ENCODE measurements at places on chromosomes 13 and 19.

DNA sequence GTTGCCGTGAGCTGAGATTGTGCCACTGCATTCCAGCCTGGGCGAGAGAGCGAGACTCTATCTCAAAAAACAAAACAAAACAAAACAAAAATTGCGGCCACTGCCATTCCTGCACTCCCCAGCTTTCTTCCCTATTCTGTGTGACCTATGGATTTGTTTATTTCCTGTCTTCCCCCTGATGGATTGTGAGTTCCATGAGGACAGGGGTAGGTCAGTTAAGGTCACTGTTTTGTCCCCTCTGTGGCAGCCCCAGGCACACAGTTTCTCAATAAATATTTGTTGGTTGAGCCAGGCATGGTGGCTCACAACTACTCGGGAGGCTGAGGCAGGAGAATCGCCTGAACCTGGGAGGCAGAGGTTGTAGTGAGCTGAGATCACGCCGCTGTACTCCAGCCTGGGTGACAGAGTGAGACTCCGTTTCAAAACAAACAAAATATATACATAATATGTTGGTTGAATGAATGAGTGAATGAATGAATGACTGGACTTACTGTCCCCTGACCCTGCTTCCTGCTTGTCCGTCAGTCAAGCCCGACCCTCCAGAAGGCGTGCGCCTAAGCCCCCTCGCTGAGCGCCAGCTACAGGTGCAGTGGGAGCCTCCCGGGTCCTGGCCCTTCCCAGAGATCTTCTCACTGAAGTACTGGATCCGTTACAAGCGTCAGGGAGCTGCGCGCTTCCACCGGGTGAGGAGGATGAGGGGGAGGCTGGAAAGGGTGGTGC is 5.0 kb downstream of the EBI3 start:
- no peak for DNase-seq

DNA sequence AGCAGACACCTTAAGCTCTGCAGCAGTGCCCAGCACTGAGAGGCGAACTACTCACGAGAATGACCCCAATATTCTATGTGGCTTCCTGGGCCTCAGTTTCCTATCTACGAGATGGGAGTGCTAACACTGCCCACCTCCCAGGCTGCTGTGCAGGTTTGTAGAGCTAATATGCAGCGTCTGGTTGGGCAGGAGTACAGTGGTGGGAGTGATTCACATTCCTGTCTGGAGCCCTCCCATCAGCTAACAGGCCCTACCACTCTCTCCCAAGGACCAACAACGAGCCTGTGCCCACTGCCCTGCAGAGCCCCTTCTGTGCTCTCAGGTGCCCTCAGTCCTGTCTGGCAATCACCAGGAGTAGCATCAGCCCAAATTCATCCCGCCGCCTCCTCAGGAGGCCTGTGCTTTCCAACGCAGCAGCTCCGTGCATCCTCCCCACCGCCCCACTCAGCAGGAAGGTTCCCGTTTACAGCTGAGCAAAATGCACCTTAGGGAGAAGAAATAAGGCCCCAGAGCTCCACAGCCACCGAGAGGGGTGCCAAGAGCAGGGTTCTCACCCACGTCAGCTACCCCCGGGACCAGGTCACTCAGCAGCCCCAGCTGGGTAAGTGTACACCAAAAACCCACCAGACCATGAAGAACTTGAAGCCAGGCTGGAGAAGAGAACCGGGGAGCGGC is 6.6 kb downstream of the AKT2 start:
- no peak for DNase-seq

GRCh38 chr13:79631051-79631659 is 150.2 kb downstream of the NDFIP2 start:
- DNase-seq = no peak

- DNase-seq = peak; percentile 10
Observed at GRCh38 chr19:37902668-37903067, 3.7 kb downstream of the WDR87 start.

GRCh38 chr19:6718741-6719539 is 1.5 kb downstream of the C3 start:
- no peak for DNase-seq

DNA sequence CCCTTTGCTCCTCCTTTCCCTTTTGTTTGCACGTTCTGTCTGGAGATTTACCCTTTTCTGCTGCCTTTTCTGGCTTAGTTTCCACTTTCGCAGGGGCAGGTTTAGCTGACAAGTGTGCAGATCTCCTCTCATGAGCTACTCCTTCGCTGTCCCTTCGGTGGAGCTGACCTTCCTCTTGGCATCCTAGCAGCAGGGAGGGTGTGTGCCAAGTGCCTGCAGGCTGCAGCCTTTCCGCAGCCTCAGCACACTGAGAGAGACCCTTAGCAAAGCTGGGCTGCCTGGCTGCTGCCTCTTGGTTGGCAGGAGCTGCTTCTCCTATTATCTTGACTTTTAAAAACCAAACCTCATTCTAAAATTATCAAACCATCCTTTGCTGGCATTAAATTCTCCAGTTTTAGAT is 132.5 kb downstream of the DNAJC3 start:
- DNase-seq = no peak

- DNase-seq = no peak
Observed at GRCh38 chr13:112806739-112807652, 117.2 kb downstream of the ATP11A start.

DNA sequence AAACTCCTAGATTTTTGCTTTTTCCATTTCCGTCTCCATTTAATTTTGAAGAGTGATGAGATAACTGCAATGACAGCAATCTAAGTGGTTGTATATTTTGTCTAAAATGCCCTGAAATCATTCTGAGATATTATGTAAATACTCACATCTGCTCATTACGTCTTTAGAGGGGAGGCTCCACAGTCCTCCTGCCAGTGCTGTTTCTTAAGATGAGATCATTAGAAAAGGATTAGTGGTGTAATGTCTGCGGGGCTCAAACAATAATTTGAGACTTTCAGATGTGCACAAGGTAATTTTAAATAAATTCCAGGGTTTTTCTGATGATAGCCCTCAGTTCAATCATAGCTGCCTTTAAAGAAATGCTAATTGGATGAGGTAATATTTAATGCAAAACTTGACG is 437.9 kb downstream of the FOXO1 start:
- DNase-seq = no peak

DNA sequence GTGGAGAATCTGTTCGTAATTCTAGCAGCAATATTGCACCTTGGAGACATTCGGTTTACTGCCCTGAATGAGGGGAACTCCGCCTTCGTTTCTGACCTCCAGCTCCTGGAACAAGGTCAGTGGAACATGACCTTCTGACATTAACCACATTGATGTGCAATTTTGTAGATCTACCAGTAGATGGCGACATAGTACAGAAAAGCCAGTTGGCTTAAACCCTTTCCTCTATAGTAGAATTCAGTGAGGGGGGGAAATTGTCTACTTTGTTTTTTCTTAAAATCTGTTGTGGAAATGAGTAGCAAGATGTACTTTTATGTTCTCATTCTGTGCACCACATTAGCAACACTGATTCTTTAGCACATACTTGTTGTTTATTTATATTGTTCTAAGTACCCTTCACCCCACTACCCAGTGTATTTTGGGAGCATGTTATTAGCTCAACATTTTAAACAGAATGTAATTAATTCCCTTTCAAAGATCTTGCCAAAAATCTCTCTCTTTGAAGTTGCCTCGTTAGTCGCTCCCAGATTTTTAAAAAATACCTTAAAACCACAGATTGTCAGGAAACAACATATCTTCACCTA is 332.2 kb downstream of the MYO16 start:
- DNase-seq = peak; percentile 5

DNA sequence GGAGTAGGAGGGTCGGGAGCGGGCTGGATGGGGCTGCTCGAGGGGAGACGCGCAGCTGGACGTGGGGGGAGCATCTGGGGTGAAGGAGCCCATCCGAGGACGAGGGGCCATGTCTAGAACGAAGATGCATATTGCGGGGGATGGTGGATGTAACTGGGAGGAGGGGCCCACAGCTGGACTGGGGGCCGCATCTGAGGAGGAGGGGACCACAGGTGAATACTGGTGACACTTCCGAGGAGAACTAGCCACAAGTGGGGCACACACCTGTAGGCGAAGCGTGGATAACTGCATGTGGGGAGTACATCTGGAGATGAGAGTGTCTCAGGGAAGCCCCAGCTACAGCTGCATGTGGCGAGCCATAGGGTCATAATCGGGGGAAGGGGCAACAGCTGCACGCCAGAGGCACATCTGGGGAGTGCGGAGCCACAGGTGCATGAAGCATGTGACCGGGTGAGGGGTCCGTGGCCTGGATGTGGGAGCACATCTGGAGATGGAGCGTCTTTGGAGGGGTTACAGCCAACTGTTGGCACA is 402 bp downstream of the ZSWIM9 start:
- no peak for DNase-seq

DNA sequence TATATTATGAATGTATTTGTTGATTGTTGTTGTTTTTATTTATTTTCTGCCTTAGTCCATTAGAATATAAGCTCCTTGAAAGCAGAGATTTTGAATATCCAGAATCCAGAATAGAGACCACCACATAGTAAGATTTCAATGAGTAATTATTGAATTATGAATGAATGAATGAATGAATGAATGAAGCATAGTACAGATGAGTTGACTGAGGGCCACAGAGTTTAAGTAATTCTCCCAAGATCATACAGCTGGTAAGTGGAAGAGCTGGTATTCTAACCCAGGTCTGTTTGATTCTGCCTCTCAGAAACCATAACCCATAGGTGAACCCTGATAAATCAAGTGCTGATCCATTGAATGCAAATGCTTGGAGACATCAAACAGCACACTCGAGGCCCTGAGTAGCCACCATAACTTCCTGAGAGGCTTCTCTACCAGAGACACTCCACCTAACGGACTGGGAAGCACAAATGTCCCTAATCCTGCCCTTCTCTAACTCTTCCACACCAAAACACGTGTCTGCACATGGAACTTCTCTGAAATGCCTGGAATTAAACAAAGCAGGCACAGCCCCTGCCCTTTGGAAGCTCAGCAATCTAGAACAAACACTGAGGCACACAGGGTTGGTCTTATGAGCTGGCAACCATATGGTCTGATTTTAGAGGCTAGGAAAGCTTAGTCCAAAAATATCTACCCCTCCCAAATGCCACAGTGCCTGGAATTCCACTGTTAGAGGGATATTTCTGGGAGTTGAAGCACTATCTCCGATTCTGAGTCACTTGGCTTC is 190.1 kb downstream of the FOXO1 start:
- no peak for DNase-seq

DNA sequence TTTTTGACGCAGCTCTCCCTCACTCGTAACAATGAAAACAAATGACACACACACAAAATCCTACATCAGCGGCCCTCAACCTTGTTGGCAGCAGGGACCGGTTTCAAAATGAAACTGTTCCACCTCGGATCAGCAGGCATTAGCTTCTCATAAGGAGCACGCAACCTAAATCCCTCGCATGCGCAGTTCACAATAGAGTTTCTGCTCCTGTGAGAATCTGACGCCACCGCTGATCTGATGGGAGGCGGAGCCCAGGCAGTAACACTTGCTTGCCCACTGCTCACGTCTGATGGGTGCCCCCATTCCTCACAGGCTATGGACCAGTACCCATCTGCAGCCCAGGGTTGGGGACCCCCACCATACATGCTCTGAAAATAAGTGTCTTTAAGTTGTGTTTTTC is 43.4 kb downstream of the DHRS12 start:
- no peak for DNase-seq

GRCh38 chr19:3665681-3666544 is 34.4 kb downstream of the PIP5K1C start:
- no peak for DNase-seq

GRCh38 chr13:50993934-50994333 is 84.3 kb downstream of the RNASEH2B start:
- DNase-seq = no peak

DNA sequence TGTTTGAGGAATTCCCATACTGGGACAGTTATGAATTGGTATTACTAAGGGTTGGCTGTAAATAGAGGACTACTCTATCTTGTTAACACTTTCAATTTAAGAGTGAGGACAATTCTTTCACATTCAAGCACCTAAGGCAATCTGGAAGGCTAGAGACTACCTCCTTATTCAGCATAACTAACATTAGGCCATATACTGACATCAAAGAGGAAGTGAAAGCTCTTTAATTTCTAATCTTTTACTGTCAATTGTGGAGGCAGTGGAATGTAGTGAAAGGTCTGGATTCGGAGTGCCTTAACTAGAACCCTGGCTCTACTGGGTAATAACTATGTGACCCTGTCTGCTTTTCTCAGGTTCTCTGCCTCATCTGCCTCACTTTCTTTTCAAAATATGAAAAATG is 134.0 kb downstream of the UFM1 start:
- DNase-seq = no peak

- DNase-seq = no peak
Observed at GRCh38 chr19:13425151-13425550, 81.1 kb downstream of the CACNA1A start.

GRCh38 chr19:17579661-17580244 is 24.3 kb downstream of the COLGALT1 start:
- no peak for DNase-seq

DNA sequence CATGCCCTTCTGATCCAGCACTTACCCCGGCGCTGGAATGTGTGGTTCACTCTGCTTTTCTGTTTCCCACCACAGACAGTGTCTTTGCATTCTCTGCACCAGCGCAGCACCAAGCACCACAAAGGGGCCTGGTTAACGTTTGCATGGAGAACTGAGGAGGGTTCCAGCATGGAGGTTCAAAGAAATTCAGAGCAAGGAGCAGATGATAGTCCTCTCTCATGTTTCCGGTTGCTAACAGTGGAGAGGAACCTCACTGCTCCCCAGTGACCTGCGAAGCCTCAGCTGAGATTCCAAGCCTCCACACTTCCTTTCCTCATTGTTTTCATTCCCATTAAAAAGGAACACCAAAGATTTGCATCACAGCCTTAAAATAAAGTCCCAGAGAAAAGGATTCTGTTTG is 99.7 kb downstream of the STARD13 start:
- DNase-seq = no peak

DNA sequence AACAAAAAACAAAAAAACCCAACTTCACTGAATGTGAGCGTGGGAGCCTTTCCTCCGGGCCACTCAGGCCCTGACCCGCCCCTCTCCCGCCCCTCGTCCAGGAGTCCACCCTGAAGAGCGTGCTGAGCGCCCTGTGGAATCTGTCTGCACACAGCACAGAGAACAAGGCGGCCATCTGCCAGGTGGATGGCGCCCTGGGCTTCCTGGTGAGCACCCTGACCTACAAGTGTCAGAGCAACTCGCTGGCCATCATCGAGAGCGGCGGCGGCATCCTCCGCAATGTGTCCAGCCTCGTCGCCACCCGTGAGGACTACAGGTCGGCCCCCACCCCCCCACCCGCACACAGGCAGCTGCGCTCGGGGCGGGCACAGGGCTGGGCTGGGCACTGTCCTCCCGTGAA is 11.9 kb downstream of the APC2 start:
- no peak for DNase-seq

GRCh38 chr13:25178070-25178469 is 6.0 kb upstream of the AMER2 start:
- DNase-seq = no peak

- DNase-seq = no peak
Observed at GRCh38 chr19:46542428-46543230, 47.0 kb upstream of the PNMA8B start.

GRCh38 chr13:26855071-26855470 is 94.5 kb upstream of the GPR12 start:
- DNase-seq = no peak
